ENCODE measurements at places on chromosomes 4 and X.

- DNase-seq: no peak
Measured at GRCh38 chr4:106587558-106587957, 219.0 kb upstream of the GIMD1 start.

DNA sequence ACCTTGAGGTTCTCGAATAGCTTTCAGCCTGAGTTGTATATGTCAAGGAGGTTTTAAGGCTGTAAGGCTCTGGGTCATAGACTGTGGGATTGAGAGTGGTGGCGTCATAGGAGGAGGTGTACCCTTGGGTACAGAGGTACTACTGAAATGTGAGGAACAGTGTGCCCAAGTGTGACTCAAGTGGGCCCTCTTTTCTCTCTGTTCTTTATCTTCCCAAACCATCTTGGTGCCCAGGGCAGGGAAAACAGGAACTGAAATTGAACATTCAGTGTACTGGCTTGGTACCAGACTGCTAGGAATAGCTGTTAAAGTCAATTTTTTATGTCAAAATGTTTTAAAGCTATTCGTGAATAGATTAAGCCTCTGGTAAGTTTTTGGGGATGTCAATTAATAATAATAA is 136.2 kb upstream of the RPS6KA3 start:
- no peak for DNase-seq

DNA sequence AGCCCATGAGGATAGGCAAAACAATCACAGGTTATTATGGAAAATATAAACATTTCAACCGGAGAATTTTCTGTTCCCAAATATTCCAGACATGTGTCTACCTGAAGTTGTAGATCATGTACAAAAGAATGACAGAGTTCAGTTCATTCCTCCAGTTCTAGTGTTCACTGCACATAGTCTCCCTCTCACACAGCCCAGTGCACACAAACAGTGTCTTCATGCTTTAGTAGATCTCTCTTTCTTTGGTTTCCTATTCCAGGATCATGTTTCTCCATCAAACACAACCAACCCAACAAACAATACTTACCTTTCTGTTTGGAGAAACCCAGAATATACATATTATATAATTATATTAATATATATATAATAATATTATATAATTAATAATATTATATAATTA is 671.9 kb downstream of the TRIML1 start:
- no peak for DNase-seq

DNA sequence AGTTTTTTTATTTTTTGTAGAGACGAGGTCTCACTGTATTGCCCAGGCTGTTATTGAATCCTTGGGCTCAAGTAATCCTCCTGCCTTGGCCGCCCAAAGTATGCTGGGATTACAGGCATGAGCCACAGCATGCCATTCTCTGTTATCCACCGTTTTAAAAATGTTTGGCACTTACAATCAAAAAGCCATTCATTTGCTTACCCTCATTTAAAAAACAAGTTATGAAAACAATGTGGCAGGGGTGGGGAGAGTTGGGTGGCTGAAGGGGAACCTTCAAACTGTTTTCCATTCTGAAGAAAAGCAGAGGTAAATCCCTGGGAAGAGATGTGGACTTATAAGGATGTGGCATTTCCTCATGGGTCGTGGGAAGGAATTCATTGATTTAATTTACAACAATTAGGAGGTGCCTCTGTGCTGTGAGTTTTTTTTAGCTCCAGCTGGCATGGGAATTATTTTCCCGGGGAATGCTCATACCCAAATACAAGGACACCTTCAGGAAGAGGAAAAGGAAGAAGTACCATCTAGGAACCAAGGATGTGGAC is 103.5 kb downstream of the MID1 start:
- DNase-seq: no peak

GRCh38 chrX:132623300-132623699 is 134.5 kb upstream of the MBNL3 start:
- DNase-seq: no peak

- no peak for DNase-seq
Measured at GRCh38 chr4:2500547-2500946, 31.6 kb downstream of the RNF4 start.

DNA sequence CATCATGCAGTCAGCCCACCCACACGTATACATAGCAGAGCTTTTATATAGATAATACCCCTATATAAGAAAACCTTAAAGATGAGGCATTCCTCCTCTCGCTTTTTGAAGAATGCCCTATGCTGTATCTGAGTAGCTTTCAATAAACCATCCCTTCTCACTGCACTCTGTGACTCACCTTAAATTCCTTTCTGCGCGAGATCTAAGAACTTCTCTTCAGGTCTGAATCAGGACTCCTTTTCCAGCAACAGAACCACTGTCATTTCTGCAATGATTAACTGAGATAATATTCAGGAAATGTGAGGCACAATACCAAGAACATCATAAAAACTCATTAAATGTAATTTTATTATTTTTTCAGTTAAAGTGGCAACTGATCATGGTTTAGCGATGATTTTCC is 76.4 kb upstream of the DCLK2 start:
- DNase-seq: no peak

GRCh38 chrX:49695276-49696180 is at the start of gene PAGE1:
TSS of gene PAGE1 (minus strand) at chrX:49695984. CDS start at chrX:49694770, 1,214 bp downstream.
- no peak for DNase-seq

DNA sequence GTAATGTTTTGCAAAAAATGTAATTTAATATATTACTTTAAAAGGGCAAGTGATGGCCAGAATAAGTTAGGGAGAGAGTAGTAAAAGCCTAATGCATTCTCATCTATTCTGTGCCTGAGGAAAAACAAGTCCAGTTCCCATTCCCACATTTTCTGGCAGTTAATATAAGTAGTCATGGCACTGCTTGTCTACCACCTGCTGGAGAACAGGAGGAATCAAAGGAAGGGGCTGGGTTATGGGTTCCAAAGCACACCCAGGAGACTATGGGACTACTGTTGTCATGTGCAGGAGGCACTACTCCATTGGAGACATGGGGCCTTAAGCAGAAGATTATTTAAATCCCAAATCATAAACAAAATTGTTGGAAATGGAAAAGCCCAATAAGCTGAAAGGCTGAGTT is 2618.6 kb downstream of the ARAP2 start:
- no peak for DNase-seq

- no peak for DNase-seq
Measured at GRCh38 chr4:186757696-186758355, 34.2 kb upstream of the FAT1 start.

GRCh38 chr4:10019521-10020051 is 1.7 kb downstream of the SLC2A9 start:
- no peak for DNase-seq

DNA sequence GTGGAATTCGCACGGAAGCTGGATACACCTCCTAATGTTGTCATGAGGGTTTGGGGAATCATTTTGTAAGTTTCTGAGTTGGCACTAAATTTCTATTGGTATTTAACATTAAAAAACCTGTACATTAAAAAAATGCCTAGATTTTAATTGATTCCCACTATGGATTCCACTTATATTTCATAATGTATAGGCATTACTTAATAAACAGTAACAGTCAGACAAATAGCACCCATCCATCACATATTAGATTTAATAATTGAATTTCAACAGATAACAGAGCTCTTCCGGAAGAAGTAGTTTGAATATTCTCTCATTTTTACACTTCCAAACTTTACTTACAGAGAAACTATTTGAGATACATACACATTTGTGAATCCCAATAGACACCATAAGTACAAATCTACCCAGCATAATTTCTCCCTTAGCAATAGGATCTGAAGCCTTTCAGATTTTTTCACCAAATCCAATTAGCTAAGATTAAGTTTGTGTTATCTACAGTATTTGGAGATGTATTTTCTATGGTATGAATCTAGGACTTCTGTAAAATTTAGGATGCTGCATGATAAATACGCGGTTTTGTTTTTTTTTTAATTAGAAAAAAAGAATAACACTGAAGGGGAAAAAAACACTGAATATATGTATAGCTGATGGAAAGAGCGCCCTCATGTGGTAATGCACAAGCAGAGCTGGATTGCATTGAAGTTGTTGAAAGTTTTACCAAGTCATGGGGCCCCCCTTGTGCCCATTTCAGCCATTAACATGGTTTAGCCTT is 12.2 kb upstream of the ODAM start:
- no peak for DNase-seq

DNA sequence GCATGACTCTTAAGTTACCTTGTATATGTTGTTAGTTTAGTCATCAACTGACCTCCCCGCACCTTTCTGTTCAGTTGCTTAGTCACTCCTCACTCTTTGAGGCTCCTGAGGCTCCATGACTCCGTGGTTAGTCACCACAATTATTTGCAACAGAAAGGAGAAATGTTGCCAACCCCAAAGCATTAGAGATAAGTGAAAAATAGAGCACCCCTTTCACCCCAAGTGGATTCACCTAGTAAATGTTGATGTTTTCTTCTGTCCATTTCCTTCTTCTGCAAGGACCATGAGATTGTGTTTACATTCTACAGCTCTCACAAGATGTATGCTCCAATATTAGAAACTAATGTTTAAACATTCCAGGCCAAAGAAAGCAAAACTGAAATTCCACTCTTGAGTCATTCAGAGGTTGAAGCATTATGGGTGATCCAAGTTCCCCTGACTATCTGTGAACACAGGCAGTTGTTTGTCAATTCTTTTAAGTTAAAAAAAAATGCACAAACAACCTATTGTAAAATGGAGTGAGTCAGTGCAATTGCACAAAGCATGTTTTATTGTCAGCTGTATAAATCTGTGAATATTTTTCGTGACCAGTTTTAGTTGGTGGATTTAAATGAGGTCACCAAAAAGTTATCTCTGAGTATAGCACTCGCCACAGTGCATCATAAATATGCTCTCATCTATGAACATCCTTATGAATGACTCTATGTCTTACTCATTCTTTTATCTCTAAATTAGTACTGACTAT is 552.4 kb upstream of the MAGEB2 start:
- no peak for DNase-seq

DNA sequence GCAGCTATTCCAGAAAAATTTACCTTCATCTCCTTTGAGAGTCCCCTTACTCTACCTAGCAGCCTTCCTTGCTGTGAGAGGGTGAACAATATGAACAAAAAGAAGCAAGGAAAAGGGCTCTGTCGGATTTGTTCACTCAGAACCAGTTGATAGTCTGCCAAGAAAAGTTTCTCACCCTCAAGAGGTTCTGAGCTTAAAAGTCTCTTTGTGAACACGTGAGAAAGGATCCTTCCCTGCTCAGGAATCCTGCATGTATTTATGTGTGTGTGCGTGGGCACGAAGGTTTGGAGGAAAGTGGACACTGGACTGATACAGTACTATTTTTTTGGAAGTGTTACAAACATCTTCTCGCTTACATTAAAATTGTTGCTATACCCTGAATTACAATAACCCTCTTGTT is 178.6 kb upstream of the JADE1 start:
- no peak for DNase-seq

GRCh38 chr4:80492761-80493160 is 157.2 kb downstream of the CFAP299 start:
- DNase-seq: peak; percentile 12

GRCh38 chr4:122537388-122538135 is 81.0 kb upstream of the IL2 start:
- no peak for DNase-seq

DNA sequence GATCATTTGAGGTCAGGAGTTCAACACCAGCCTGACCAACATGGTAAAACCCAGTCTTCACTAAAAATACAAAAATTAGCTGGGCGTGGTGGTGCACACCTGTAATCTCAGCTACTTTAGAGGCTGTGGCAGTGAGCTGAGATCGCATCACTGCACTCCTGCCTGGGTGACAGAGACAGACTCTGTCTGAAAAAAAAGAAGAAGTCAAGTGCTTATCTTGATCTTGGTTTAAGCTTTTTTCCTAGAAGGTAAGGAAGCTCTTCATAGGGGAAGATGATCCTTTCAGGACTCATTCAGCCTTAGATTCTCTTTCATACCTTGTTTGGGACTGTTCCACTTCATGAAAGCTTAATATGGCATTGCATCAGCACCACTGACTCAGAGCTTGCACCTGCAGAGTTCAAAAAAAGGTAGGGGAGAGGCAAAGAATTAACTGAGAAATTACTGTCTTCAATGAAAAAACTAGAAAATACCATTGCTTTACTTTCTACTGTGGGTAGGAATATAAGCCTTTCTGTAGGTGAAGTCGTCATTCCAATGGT is 70.8 kb upstream of the EPGN start:
- no peak for DNase-seq

- no peak for DNase-seq
Measured at GRCh38 chrX:131762802-131763234, 218.9 kb downstream of the OR13H1 start.

DNA sequence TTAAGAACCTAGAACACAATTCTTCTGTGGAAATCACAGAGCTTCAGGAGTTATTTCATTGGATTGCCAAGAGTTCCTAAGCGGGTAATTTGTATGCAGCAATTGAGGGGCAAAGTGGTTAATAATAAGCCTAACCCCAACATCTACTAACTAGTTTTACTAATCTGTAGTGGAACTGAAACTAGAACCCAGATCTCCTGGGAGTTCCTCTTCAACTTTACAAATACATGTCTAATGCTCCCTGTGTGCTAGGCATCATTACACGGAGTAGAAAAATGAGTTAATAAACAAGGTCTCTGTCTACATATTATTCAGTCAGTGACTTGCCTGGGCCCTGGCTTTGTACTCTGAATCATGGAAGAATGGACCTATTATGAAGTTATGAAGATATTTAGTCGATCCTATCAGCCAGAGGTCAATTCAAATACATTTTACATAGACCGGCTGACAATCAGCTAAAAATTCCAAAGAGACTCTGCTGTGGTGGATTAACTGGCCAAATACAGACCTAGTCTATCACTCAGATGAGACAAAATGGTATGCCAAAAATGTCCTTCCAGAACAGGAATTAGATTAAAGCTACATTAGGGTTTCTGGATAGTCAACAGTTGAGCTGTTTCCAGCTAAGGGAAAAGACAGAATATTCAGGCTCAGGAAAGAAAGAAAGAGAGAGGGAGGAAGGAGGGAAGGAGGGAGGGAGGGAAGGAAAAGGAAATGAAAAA is 326.0 kb downstream of the FBXW7 start:
- DNase-seq: no peak

- DNase-seq: no peak
Measured at GRCh38 chr4:153083447-153083947, 120.7 kb upstream of the TRIM2 start.

DNA sequence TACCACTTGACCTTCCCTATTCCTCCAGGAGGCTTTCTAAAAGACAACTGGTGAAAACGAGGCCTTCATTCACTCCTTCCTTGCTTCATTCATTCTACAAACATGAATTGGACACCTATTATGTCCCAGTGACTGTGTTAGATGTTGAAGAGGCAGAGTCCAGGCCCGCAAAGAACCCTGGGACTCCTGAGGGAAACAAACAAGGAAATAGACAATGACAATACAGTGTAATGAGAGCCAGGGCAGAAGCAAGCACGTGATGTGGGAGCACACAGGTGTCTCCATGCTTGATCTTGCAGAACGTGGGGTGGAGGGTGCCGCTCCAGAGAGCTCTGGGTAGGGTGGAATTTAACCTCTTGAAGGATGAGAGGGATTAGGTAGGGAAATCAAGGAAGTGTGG is 137.6 kb upstream of the KLF3 start:
- DNase-seq: no peak

DNA sequence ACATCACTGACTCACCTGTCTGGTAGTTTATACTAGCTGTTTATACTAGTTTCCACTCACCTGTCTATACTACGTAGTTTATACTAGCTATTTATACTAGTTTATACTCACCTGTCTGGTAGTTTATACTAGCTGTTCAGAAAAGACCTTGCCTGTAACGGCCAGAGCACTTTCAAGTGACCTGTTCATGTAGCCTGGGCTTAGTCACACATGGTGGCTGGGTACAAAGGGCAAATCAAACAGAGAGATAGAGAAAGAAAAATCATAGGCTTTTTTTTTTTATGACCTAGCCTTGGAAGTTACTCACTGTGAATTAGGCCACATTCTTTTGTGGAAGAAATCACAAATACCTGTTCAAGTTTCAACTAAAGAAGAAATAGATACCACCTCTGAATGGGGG is 30.7 kb upstream of the SPANXN4 start:
- no peak for DNase-seq

All from stimulated activated CD4-positive, alpha-beta T cell treated with anti-CD3 and anti-CD28 coated beads, Interleukin-1b, Interleukin-23, amount 100 ng/mL, for 4 hours (primary cell).